ENCODE measurements at places on chromosomes 2 and 18.

DNA sequence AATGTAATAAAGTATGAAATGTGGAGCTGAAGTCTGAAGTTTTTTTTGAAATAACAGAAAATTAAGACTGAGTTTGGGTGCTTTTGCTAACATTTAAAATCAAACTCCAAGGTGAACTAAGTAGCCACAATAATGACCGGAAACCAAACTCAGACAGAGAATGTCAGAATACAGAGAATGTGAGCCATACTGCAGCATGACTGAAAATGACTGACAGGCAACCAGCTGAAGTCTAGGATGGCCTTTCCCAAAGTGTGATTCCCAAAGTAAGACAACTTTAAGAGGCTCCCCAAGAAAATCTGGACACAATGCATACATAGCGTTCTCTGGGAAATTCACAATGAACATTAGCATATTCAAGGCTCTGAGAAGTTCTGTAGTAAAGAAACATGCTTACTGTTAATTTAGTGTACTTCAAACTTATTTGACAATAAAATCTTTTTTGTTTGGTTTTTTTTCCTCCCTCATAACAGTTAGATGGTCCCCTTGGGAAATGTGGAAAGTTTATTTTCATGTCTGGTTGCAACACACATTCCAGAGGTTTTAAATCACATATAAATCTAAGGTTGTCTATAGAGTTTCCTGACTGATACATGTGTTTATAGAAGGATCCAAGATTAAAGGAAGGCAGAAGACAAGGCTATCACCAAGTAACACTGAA, 28.6 kb downstream of the PLA2R1 start:
- DNase-seq: no peak

- no peak for DNase-seq
These were observed 38.8 kb downstream of the APLF start for GRCh38 chr2:68506170-68506569.

DNA sequence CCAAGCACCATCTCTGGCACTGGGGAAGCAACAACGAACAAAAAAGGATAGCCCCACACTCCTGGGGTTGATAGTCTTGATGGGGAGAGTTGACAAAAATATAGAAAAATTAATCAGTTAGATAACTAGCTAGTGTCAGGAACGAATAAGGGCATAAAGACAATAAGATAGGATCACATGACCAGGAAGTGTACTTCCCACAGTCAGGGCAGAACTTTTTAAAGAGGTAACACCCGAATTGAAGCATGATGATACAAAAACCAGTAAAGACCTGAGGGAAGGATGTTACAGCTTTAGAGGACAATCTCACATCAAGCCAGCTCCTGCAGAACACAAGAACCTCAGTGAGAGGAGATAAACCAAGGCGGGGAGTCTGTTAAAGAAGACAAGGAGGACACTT, 295.4 kb upstream of the CRIM1 start:
- no peak for DNase-seq

DNA sequence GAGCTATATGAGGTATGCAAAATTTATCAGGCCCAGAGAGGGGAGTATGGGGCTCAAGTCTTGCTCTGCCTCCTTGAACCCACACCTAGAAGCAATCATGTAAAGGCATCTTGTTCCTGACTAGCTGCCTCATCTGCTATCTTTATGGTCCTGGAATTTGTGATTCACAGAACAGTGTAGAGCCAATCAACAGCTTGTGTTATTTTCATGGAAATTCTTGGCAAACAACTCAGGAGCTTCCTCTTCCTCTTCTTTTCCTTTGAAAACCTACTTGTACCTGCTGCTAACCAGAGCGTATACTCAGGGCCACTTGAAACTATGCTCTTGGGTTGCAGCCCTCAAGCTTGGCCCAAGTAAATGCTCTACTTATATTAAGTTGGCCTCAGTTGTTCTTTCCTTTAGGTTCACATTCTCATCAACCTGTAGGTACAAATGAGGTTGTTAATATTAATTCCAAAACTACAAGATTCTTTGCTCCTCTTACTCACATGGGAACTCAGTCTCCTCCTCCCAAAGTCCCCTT, 3.5 kb upstream of the NOSTRIN start:
- DNase-seq: no peak

DNA sequence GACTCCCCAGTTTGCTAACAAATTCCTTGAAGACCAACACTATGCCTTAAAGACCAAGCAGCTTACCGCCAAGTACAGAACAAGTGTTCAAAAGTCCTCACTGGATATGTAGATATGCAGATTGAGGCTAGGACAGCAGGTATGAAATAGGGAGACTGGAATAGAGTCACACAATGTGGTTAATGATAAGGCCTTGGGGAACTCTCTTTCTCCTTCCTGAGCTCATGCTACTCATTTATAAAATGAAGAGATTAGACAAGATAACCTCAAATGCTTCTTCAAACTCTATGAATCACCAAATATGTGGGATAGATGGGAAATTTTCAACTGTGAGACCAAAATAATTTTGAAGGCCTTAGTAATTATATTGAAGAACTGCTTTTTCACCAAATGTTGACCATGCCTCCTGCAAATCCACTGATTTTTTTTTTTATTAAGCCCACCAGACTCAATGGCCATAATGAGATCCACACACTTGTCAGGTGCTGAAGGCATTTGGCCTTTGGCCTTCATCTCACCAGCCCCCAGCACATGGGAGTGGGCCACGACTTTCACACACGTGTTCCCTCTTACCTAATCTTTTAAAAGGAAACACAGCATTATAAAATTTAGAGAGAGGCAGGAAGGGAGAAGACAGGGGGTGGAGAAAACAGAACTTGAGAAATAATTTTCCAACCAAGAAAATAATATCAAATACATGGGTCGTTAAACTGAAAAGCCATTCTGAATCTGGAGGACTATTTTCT, 181.5 kb downstream of the EN1 start:
- no peak for DNase-seq

- peak; percentile 84 for DNase-seq
These were observed 2.4 kb downstream of the PNKD start for GRCh38 chr2:218272531-218273212.
